HepG2 (cell line): ENCODE measurements at places on chromosomes 6 and 20. TPM values are rescaled to one million over a fixed set of nuclear protein-coding genes. Genes with fewer than 3 reads are reported as not detected.

Gene PTGIS
- not detected in 2 replicates for total RNA-seq

Gene PCSK2
- total RNA-seq = not detected in 2 replicates

Gene C6orf132
- total RNA-seq = 1.5 and 3.0 TPM in 2 replicates

Gene KIAA1755
- 0.04 and 0.07 TPM in 2 replicates for total RNA-seq

Gene SLC22A7
- total RNA-seq = 8.6 and 22.6 TPM in 2 replicates

Gene NR2E1
- not detected in 2 replicates for total RNA-seq

Gene SS18L1
- 15.3 and 17.8 TPM in 2 replicates for total RNA-seq

Gene MRPS26
- total RNA-seq = 187 and 201 TPM in 2 replicates

Gene C20orf141
- not detected in 2 replicates for total RNA-seq

Gene OVOL2
- 0.21 and 0.31 TPM in 2 replicates for total RNA-seq

Gene FABP7
- total RNA-seq = not detected in 2 replicates

Gene TRAPPC3L
- total RNA-seq = not detected in 2 replicates

Gene PXDC1
- total RNA-seq = 28.6 and 32.4 TPM in 2 replicates

Gene ITPA
- total RNA-seq = 101 and 103 TPM in 2 replicates

Gene CD40
- 2.2 and 4.6 TPM in 2 replicates for total RNA-seq

Gene L3MBTL1
- 2.4 and 9.0 TPM in 2 replicates for total RNA-seq

Gene FLRT3
- 0.28 and 0.44 TPM in 2 replicates for total RNA-seq

Gene KIF6
- 0.27 and 0.49 TPM in 2 replicates for total RNA-seq

Gene SASH1
- 8.2 and 8.9 TPM in 2 replicates for total RNA-seq

Gene PNPLA1
- total RNA-seq = not detected in 2 replicates

Gene CRIP3
- 3.5 and 6.3 TPM in 2 replicates for total RNA-seq
